ENCODE measurements at places on chromosomes 11 and 22. TPM values are rescaled to one million over a fixed set of nuclear protein-coding genes. Genes with fewer than 3 reads are reported as not detected.

The TMEM134 gene
- 128 TPM for polyA plus RNA-seq

The KCNJ5 gene
- not detected for polyA plus RNA-seq

The RAB39A gene
- polyA plus RNA-seq, result not detected

The HNRNPUL2 gene
- polyA plus RNA-seq, result 3.0 TPM

The SLC25A17 gene
- 17.3 TPM for polyA plus RNA-seq

DNA sequence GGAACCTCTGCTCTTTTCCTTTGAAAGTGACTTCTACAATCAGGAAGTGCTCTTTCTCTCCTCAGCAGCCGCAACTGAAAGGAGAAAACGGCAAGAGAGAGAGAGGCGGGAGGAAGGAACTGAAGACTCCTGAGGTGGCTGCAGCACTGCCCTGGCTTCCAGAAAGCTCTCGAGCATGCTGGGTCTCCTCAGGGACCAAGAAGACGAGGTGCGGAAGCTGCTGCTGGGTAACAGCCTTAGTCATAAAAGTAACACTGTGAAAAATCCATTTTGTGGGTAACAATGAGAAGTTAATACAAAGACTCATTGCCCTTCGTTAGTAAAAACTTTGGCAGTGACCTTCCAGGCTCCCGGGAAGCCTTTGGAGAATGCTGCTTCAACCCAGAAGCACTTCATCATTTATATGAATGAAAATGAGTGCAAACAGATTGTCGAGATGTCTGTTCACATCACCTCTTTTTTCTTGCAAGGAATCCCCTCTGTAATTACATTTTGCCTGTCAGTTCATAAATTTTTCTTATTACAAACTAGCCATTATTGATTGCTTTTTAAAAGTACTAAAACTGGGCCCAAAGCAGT lies 473.4 kb downstream of the SOX6 start:
- no peak for DNase-seq
- no peaks in the 10 kb centered on the region for H3K36me3 ChIP-seq
- H3K27me3 ChIP-seq, result peaks cover 4% of the 10 kb centered on the region
- no peak overlapping the region for H3K4me3 ChIP-seq

GRCh38 chr11:105224482-105225253 lies 85.1 kb upstream of the CARD18 start:
- no peak for DNase-seq
- H3K4me3 ChIP-seq, result no peak overlapping the region
- H3K27ac ChIP-seq, result no peak overlapping the region

GRCh38 chr22:41257696-41258095 lies 17.0 kb upstream of the CHADL start:
- no peaks in the 10 kb centered on the region for H3K27me3 ChIP-seq
- no peaks in the 10 kb centered on the region for H3K36me3 ChIP-seq
- H3K27ac ChIP-seq, result no peak overlapping the region
- DNase-seq, result no peak

DNA sequence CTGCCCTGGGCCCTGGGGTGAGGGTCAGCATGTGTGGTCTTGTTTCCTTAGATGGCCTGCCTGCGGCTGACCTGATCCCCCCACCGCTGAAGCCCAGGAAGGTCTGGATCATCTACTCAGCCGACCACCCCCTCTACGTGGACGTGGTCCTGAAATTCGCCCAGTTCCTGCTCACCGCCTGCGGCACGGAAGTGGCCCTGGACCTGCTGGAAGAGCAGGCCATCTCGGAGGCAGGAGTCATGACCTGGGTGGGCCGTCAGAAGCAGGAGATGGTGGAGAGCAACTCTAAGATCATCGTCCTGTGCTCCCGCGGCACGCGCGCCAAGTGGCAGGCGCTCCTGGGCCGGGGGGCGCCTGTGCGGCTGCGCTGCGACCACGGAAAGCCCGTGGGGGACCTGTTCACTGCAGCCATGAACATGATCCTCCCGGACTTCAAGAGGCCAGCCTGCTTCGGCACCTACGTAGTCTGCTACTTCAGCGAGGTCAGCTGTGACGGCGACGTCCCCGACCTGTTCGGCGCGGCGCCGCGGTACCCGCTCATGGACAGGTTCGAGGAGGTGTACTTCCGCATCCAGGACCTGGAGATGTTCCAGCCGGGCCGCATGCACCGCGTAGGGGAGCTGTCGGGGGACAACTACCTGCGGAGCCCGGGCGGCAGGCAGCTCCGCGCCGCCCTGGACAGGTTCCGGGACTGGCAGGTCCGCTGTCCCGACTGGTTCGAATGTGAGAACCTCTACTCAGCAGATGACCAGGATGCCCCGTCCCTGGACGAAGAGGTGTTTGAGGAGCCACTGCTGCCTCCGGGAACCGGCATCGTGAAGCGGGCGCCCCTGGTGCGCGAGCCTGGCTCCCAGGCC lies 12.7 kb downstream of the TMEM121B start:
- H3K27ac ChIP-seq, result no peak overlapping the region
- H3K36me3 ChIP-seq, result peaks cover 57% of the 10 kb centered on the region
- H3K4me3 ChIP-seq, result no peak overlapping the region
- no peaks in the 10 kb centered on the region for H3K27me3 ChIP-seq
- DNase-seq, result no peak
- H3K4me1 ChIP-seq, result peaks cover 52% of the 10 kb centered on the region

DNA sequence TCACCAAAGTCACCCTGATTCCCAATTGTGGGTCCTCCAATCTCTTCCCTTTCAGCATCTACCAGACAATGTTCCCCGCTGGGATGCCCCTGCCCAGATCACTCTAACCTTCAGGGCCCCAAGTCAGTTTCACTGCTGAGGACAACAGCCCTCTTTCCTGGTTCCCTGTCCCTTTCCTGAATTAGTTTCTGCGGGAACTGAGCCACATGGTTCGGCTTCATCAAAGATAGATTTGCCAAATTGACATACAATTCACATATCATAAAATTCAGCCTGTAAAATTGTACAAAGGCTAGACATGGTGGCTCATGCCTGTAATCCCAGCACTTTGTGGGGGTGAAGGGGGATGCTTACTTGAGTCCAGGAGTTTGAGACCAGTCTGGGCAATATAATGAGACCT lies 10.1 kb downstream of the PRDX5 start:
- no peak overlapping the region for H3K27ac ChIP-seq
- no peaks in the 10 kb centered on the region for H3K27me3 ChIP-seq
- H3K4me1 ChIP-seq, result peaks cover 9% of the 10 kb centered on the region
- H3K4me3 ChIP-seq, result no peak overlapping the region
- DNase-seq, result no peak

- no peak overlapping the region for H3K27ac ChIP-seq
- H3K4me1 ChIP-seq, result peaks cover 20% of the 10 kb centered on the region
- H3K4me3 ChIP-seq, result no peak overlapping the region
- H3K36me3 ChIP-seq, result peaks cover 19% of the 10 kb centered on the region
These were observed 80.5 kb downstream of the PDHX start for GRCh38 chr11:34996958-34997357.

GRCh38 chr11:17979770-17980371 lies 33.0 kb downstream of the SERGEF start:
- no peak overlapping the region for H3K27ac ChIP-seq
- H3K4me3 ChIP-seq, result no peak overlapping the region
- peaks cover 2% of the 10 kb centered on the region for H3K4me1 ChIP-seq
- peak; percentile 2 for DNase-seq
- H3K27me3 ChIP-seq, result no peaks in the 10 kb centered on the region

DNA sequence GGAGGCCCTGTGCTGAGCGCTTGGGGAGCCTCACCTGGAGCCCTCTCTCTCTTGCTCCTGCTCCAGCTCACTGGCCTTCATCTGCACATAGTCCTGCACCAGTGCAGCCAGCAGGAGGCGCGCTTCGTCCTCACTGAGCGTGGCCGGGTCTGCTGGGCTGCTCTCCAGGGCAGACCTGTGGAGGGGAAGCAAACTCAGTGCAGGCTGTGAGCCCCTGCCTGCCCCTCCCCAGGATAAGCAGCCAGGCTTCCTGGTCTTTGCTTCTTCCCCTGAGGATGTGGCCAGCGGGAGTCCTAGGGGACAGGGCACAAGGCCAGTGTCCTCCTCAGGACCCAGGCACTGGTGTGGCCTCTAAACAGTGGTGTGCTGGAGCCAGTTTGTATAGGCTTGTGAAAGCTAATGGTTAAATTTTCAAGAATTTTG lies 2.2 kb downstream of the CALCA start:
- peaks cover 32% of the 10 kb centered on the region for H3K4me1 ChIP-seq
- H3K36me3 ChIP-seq, result no peaks in the 10 kb centered on the region
- no peak overlapping the region for H3K4me3 ChIP-seq
- peak; percentile 41 for DNase-seq

DNA sequence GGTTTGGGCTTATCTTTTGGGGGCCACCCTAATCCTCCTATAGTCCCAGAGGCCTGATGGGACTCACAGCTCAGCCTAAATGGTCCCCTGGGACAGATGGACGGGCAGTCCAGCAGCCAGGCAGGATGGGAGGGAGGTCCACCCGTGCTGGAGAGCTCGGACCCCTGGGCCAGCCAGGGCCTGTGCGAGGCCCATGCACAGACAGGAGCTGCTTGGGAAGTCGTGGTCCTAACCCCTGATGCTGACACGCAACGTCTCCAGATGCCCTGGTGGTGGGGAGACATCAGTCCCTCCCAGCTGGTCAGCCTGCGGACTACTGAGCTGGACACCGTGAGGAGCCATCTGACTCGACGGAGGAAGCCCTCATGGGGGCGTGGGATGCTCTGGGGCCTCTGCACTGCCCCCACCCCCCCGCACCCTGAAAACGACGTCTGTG lies 31.2 kb upstream of the MUC5AC start:
- no peak overlapping the region for H3K27ac ChIP-seq
- no peak for DNase-seq
- peaks cover 30% of the 10 kb centered on the region for H3K27me3 ChIP-seq
- no peak overlapping the region for H3K4me3 ChIP-seq
- H3K4me1 ChIP-seq, result peaks cover 4% of the 10 kb centered on the region

GRCh38 chr11:120424970-120425332 lies 86.6 kb upstream of the GRIK4 start:
- peaks cover 2% of the 10 kb centered on the region for H3K27me3 ChIP-seq
- no peak for DNase-seq
- H3K27ac ChIP-seq, result no peak overlapping the region
- no peak overlapping the region for H3K4me3 ChIP-seq
- H3K36me3 ChIP-seq, result no peaks in the 10 kb centered on the region
- no peaks in the 10 kb centered on the region for H3K4me1 ChIP-seq

GRCh38 chr11:65500387-65501185 lies 1.7 kb downstream of the MALAT1 start:
- H3K27ac ChIP-seq, result no peak overlapping the region
- no peak for DNase-seq
- no peaks in the 10 kb centered on the region for H3K36me3 ChIP-seq
- H3K4me3 ChIP-seq, result no peak overlapping the region
- H3K4me1 ChIP-seq, result peaks cover 42% of the 10 kb centered on the region
- H3K27me3 ChIP-seq, result no peaks in the 10 kb centered on the region

DNA sequence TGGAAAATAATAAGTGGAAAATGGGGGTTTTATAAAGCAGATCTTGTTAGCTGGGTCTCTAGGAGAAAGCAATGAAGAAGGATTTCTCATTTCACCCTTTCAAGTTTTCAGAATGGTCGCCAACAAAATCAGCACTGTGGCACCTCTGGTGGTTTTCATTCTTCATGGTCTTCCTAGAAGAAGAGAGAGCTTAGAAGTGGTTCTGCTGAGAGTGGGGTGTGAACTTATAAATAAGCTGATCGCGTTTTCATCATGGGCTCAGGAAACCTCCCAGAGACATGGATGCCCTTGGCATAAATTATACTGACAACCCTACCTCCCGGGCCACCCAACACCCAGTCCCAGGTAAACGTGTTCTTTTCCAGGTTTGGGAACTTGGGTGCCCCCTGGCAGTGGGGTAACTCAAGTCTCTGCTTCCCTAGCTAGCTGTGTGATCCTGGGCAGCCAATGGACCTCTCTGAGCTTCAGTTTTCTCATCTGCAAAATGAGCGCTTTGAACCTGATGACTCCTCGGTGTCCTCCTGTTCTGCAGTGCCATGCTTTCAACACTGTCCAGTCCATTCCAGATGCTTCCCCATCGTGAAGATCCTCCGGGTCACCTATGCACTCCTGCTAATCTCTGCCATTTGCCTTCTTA lies 72.6 kb upstream of the GRAMD1B start:
- H3K4me3 ChIP-seq, result peak overlapping the region; percentile 43
- no peak overlapping the region for H3K27ac ChIP-seq
- DNase-seq, result no peak
- peaks cover 2% of the 10 kb centered on the region for H3K36me3 ChIP-seq
- H3K27me3 ChIP-seq, result peaks cover 41% of the 10 kb centered on the region

- H3K27me3 ChIP-seq, result no peaks in the 10 kb centered on the region
- DNase-seq, result no peak
- H3K4me1 ChIP-seq, result no peaks in the 10 kb centered on the region
- no peaks in the 10 kb centered on the region for H3K36me3 ChIP-seq
These were observed 328.5 kb upstream of the PLET1 start for GRCh38 chr11:112589155-112589554.

- H3K4me3 ChIP-seq, result peak within 1 kb of the TSS; percentile 45
- H3K36me3 ChIP-seq, result no peaks in the 10 kb centered on the region
- peaks cover 35% of the 10 kb centered on the region for H3K27me3 ChIP-seq
- DNase-seq, result no peak
- no peak within 1 kb of the TSS for H3K27ac ChIP-seq
- peaks cover 5% of the 10 kb centered on the region for H3K4me1 ChIP-seq
These were observed at the start of gene FBLN1 for GRCh38 chr22:45502215-45503049. Gene FBLN1 (plus strand): TSS chr22:45502883. CDS start chr22:45502986, 103 bp downstream.

DNA sequence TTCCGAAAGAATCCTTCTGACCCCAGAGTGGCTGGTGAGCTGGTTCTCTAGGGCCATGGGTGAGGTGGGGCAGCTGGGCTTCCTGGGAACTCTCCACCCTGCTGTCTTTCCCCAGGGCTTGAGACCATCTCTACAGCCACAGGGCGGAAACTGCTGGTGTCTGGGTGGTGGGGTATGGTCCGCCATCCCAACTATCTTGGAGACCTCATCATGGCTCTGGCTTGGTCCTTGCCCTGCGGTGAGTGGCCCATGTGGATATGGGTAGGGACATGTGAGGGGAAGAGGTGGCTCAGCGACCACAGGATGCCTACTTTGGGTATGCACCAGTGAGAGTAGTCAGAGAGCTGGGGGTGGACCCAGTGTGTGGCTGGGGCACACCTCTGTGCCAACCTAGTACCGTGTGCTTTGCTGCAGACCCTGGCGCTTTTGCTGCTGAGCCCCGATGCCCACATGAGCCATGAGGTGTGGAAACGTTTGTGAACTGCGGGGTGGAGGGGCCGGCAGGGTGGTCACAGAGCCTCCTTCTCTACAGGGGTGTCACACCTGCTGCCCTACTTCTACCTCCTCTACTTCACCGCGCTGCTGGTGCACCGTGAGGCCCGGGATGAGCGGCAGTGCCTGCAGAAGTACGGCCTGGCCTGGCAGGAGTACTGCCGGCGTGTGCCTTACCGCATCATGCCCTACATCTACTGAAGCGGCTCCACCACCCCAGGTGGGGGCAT lies 2.0 kb downstream of the ZNHIT2 start:
- peaks cover 6% of the 10 kb centered on the region for H3K36me3 ChIP-seq
- peaks cover 64% of the 10 kb centered on the region for H3K4me1 ChIP-seq
- peak overlapping the region; percentile 94 for H3K4me3 ChIP-seq
- no peaks in the 10 kb centered on the region for H3K27me3 ChIP-seq
